Keratinocyte (primary cell): ENCODE measurements at places on chromosomes 6 and 20. TPM values are rescaled to one million over a fixed set of nuclear protein-coding genes. Genes with fewer than 3 reads are reported as not detected.

Gene SLC17A3
- polyA plus RNA-seq, result not detected in 3 replicates

Gene TCEA2
- polyA plus RNA-seq, result 8.4 to 13.1 TPM (median 9.1 TPM) in 3 replicates

Gene ZNF391
- 3.0 to 4.5 TPM (median 3.7 TPM) in 3 replicates for polyA plus RNA-seq

Gene CABLES2
- polyA plus RNA-seq, result 1.9 to 4.6 TPM (median 2.2 TPM) in 3 replicates

Gene PRR18
- polyA plus RNA-seq, result not detected in 3 replicates

Gene PTK6
- 28.5 to 38.9 TPM (median 37.0 TPM) in 3 replicates for polyA plus RNA-seq

Gene MAP1LC3A
- polyA plus RNA-seq, result 1.7 to 2.9 TPM (median 2.2 TPM) in 3 replicates

Gene IMPG1
- not detected in 3 replicates for polyA plus RNA-seq

Gene FGD2
- polyA plus RNA-seq, result 0.03 to 0.13 TPM (median 0.08 TPM) in 3 replicates

Gene MYO6
- 16.2 to 24.5 TPM (median 20.5 TPM) in 3 replicates for polyA plus RNA-seq

Gene ABHD16B
- polyA plus RNA-seq, result not detected in 3 replicates

Gene SEL1L2
- polyA plus RNA-seq, result not detected in 3 replicates

Gene C6orf52
- not detected in 3 replicates for polyA plus RNA-seq

Gene OPN5
- 0.04 TPM in 1 of 3 replicates, not detected in the others for polyA plus RNA-seq

Gene ANKRD6
- polyA plus RNA-seq, result 5.7 to 9.4 TPM (median 5.8 TPM) in 3 replicates
